ENCODE measurements at places on chromosomes 5 and 9.

GRCh38 chr9:3842839-3843238 lies 317.0 kb upstream of the RFX3 start:
- no peak for DNase-seq

GRCh38 chr5:155019601-155020226 lies 6.2 kb downstream of the KIF4B start:
- DNase-seq: no peak

DNA sequence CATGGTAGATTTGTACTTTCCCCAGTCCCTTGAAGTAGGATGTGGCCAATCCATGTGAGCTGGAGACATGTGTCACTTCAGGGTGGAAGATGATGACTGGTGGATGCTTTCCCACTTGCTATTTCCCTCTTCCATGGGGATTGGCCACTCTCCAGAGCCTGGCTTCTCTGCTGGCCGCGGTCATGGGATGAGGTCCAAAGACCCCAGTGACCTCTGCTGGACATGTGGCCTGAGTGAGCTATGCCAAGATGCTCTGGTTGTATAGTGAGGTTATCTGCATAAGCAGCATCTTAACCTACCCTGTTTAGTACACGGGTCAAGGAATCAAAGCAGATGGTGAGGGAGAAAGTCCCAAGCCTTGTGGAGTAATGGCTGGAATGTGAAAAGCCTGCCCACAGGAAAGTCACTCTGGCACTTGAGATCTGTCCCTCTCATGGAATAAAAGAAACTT lies 47.1 kb downstream of the SH3PXD2B start:
- DNase-seq: no peak

DNA sequence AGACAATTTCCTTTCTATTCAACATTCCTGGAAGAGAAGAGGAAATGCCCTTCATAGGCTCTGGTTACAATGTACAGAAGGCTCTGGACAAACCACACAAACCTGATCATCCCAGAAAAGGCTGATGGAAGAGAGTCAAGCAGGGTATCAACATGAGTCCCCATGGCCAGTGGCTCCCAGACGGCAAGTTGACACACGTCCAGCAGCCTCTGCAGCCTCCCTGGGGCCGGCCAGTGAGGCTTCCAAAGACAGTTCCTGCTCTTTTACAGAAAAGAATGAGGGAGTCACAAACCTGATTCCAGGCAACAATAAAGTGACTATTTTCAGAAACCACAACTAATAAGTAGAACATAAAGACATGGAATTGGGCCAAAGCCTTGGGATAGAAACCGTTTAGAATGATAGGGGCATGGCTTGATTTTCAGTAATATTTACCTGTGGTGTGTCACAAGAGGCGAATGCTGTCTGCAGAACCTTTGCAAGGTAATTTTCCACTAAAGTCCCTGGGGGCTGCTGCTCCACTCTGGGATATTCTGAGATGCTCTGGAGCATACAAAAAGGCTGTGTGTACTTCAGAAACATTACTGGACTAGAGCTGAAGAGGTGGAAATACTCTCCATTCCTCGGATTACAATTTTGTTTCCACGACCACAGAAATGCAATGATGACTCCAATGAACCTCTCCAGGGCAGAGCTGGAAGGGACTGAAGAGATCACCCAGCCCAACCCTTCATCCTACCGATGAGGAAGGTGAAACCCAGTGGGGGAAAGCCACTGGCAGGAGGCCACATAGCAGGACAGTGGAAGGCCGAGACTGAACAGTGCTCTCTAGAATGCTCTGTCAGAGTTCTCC lies 10.4 kb downstream of the MED27 start:
- DNase-seq: no peak

Data from stimulated activated CD4-positive, alpha-beta T cell treated with anti-CD3 and anti-CD28 coated beads, Interleukin-2, amount 100 ng/mL, for 24 hours (primary cell).